Foreskin keratinocyte (primary cell): ENCODE measurements at places on chromosomes 11 and 22. TPM values are rescaled to one million over a fixed set of nuclear protein-coding genes. Genes with fewer than 3 reads are reported as not detected.

DNA sequence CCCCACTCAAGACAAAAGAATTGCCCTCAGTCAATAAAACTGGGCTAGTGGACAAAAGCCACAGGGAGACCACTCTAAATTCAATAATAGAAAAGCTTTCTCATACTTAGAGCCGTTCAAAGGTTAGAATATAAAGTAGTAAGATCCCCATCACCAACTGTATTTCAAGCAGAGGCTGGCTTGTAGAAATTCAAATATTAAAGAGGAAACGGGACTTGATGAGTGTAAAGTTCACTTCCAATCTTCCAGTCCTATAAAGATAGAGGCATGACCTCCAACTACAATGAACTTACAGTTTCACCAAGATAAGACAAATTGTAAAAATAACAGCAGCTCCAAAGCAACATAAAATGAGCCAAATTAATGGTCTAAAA lies 70.4 kb downstream of the CCDC34 start:
- no peak for DNase-seq

DNA sequence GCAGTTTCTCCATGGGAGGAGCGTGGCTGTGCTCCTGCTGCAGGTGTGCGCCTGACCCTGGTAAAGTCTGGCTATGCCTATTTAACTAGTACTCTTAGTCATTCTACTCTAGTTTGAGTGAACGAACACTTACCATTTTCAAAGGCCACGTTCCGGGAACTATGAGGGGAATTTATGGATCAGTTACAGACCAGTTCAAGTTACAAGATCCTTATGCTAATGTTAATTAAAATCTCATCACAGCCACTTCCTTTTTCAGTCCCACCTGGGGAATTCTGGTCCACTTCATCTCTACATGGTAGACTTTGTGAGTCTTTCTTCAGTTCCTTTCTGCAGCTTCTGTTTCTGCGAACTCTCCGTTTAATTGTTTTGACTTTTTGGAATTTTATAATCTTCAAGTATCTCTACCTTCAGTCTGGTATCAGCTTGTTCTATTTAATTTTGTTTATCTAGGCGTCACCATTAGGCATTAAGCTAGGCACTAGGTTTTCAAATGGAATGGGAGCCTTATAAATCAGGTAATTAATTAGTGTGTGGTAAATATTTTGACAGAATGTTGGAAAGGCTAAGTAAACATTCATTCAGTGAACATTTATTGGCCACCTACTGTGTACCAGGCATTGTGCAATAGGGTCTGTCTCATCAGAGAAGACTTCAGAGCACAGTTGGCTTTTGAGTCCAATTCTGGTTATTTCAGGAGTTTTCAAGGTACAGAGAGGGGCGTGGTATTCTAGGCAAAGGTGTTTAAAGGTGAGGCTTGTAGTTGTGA lies 78.9 kb downstream of the GRK3 start:
- DNase-seq = no peak

DNA sequence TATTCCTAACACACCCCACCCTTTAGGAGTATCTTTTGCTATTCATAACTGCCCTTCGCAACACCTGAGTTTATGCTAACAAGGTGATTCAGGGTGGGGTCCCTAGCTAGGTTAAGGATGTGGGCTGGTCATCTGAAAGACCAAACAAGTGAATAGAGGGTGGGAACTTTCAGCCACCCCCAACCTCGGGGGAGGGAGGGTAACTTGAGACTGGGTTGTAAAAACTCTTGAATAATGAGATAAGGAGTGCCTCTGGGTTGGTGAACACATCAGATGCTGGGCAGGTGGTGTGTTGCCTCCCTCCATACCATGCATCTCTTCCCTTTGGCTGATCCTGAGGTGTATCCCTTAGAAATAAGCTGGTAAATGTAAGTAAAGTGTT lies 111.5 kb downstream of the SWAP70 start:
- DNase-seq = no peak

GRCh38 chr22:50505776-50506610 lies 1.5 kb downstream of the LMF2 start:
- no peak for DNase-seq

GRCh38 chr22:35556666-35557065 lies 16.0 kb downstream of the RASD2 start:
- no peak for DNase-seq

DNA sequence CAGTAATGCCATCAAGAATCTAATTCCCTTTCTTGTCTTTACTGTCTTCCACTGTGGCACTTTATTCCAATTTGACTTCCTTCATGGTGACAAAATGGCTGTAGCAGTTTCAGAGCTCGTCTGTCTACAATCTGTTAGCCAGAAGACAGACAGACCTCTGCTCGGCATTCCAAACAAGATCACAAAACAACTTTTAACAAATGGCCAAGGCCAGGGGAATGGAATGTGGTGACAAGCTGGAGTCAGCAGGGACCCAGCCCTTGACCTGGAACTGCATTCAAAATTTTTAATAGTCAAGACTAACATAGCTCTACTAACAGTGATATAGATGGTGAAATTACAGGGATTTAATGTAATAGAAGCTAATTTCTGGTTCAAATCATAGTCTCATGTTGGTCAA lies 637.2 kb downstream of the ETS1 start:
- DNase-seq = no peak

GRCh38 chr22:32531228-32531627 lies 56.6 kb downstream of the FBXO7 start:
- no peak for DNase-seq

DNA sequence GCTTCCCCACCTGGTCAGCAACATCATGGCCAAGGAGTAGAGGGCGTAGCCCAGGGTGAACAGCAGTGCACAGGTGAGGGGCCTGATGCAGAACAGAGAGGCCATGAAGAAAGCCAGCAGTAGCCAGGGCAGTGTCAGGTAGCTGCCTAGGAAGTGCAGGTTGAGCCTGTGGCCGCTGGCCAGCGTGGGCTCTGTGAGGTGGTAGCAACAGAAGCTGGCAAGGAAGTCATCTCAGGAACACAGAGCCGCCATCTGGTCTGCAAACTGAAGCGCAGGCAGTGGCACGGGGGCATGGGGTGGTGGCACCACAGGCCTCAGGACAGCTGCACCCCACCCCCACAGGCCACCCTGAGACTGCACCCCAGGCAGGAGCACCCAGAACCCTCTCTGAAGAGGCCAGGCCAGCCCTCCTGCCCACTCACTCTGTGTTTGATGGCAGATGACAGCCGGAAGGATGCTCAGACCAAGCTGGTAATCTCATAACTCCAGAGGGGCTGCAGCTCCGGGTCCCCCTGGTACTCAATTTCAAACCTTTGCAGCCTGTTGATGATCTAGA lies 95.3 kb downstream of the MED15 start:
- DNase-seq = no peak

DNA sequence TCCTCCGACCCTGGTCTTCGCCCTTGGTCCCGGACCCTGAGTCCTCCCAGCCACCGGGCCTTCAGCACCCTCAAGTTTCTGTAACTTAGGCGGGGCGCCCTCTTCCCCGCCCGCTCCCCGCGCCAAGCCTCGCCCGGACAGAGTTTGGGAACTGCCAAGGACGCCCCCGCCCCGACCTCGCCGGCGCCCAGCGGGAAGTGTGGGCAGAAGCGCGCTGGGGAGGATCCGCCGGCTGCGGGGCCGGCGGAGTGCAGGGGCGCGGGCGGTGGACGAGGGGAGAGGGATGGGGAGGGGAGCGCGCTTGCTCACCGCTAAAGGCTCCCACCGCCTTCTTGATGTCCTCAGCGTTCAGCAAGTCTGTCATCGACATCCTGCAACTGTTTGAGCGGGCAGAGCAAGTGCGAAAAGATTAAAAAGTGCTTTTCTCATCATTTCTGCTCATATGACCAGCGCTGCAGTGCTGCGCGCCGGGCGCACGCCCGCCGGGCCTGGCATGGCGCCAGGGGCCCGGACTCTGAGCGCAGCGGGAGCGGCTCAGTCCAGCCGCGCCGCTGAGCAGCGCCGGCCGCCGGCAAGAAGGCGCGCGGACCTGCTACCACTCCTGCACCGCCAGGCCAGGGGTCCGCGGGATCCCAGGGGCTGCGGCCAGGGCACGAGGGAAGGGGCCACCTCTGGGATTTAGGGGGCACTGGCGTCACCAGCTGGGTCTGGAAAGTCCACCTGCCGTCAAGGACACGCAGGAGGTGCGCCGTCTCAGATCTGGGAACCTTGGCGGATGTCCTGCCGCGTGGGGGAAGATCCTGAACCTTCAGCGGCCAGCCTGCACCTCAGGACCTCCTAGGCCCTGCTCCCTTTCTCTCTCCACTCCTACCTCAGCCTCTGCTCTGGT lies at the start of gene PVALB:
Gene PVALB, minus strand, starts transcription at position 400 of the 889 bp plus-strand sequence. Its CDS starts 30 bp downstream, at position 370.
- no peak for DNase-seq

- peak; percentile 72 for DNase-seq
These were observed 120.9 kb downstream of the ME3 start for GRCh38 chr11:86551288-86552092.

DNA sequence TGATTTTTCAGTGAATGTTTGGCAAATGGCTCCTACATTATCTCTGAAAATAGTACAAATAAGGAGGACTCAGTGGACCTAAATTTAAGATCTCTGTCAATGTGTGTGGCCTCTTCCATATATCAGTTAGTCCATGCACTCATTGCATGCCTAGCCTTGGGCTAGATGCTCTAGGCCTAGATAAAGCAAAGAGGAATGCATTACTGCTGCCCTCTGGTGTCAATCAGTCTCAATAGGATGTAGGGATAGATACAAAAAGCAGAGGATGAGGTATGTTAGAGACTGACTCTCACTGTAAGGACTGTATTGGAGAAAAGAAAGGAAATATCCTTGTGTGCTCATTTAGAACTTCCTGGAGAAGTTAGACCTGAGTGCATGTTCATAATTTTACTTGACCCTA lies 42.0 kb downstream of the MS4A2 start:
- peak; percentile 48 for DNase-seq

- no peak for DNase-seq
These were observed 21.1 kb downstream of the FLRT1 start for GRCh38 chr11:64056861-64057260.

DNA sequence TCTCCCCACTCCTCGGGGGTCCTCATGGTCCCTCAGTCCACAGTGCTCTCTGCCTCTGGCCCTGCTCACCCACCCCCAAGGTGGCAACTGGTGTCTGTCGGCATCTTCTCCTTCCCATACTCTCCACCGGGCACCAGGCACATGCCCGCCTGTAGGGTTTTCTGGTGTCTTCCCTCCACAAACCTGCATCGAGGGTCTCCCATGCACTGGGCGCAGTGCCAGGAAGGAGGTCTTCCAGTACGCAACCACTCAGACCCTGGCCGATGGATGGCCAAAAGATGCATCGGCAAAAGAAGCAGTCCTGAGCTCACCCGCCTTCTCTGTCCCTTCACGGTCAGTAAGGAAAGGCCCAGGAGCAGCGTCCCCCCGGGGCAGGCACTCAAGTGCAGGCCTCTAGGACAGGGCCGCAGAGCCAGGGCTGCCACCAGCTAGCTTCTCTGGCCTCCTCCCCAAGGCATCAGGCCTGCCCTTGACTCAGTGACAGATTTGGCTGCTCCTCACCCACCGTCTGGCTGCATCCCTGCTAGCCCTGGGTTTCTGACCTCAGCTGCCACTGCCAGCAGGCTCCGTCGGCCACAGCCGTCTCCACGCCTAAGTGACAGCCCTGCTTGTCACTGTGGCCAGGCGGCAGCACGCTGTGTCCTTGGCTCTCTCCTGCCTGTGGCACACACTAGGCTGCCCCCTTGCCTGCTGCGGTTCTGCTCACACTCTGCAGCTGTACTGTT lies 32.1 kb upstream of the IGSF9B start:
- DNase-seq = no peak

- DNase-seq = no peak
These were observed 131.9 kb upstream of the MTMR2 start for GRCh38 chr11:96055706-96056387.

- no peak for DNase-seq
These were observed 380 bp upstream of the TTC17 start for GRCh38 chr11:43358279-43358800.

DNA sequence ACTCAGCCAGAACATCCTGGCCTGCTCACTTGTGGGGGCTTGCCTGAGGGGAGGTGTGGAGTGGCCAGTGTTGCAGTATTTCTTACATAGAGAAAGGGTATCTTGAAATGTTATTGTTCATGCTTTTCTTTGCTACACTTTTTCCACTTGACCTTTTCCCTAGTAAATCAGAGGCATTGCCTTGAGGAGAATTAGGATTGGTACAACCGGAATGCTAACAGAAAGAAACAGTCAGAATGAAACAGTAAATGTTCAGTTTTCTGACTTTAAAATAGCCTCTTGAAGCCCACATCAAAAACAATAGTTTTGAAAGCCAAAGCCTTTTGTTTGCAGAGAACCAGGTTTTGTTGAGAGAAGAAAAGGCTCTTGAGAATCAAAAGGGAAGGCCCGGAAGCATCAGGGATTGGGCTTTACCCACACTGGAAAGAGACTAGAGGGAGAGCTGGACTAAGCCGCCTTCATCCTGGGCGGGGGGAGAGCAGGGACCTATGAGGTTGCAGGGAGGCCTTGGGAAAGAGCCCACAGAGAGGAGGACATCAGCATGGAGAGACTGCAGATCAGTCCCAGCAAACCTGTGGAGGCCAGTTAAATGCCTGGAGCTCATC lies 12.4 kb downstream of the ADM start:
- DNase-seq = no peak

GRCh38 chr22:38201371-38201710 lies 453 bp upstream of the MAFF start:
- no peak for DNase-seq

DNA sequence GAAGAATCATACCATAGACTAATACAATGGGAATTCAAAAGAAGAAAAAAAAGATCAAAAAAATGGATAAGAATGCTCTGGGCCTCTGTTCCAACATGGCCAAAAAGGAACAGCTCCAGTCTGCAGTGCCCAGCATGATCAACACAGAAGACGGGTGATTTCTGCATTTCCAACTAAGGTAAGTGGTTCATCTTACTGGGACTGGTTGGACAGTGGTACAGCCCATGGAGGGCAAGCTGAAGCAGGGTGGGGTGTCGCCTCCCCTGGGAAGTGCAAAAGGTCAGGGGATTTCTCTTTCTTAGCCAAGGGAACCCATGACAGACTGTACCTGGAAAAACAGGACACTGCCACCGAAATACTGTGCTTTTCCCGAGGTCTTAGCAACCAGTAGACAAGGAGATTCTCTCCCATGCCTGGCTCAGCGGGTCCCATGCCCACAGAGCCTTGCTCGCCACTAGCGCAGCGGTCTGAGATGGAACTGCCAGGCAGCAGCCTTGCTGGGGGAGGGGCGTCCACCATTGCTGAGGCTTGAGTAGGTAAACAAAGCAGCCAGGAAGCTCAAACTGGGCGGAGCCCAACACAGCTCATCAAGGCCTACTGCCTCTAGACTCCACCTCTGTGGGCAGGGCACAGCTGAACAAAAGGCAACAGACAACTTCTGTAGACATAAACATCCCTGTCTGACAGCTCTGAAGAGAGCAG lies 428.4 kb downstream of the MN1 start:
- DNase-seq = no peak

- DNase-seq = peak; percentile 75
These were observed 966 bp downstream of the AHNAK start for GRCh38 chr11:62545437-62546243.

GRCh38 chr11:33930317-33931021 lies 38.6 kb upstream of the LMO2 start:
- no peak for DNase-seq

GRCh38 chr22:42587588-42588175 lies 27.0 kb downstream of the POLDIP3 start:
- no peak for DNase-seq

The TRABD gene
- total RNA-seq = 50.7 and 52.2 TPM in 2 replicates

The TRIM51 gene
- total RNA-seq = not detected in 2 replicates

The TYMP gene
- 46.6 and 56.6 TPM in 2 replicates for total RNA-seq

The C11orf65 gene
- total RNA-seq = 0.31 and 0.95 TPM in 2 replicates

The LTO1 gene
- total RNA-seq = 13.5 and 15.7 TPM in 2 replicates

The NUMA1 gene
- total RNA-seq = 97.7 and 101 TPM in 2 replicates

The UBQLN3 gene
- not detected in 2 replicates for total RNA-seq

The PHETA2 gene
- total RNA-seq = 5.9 and 6.3 TPM in 2 replicates

The RASSF10 gene
- total RNA-seq = 1.2 and 3.6 TPM in 2 replicates

The DDX25 gene
- total RNA-seq = not detected in 2 replicates

The SLC22A12 gene
- total RNA-seq = not detected in 2 replicates
